ENCODE measurements at places on chromosomes 6 and 20.

- DNase-seq = no peak
Measured at GRCh38 chr20:23207826-23208540, 121.9 kb upstream of the CD93 start.

DNA sequence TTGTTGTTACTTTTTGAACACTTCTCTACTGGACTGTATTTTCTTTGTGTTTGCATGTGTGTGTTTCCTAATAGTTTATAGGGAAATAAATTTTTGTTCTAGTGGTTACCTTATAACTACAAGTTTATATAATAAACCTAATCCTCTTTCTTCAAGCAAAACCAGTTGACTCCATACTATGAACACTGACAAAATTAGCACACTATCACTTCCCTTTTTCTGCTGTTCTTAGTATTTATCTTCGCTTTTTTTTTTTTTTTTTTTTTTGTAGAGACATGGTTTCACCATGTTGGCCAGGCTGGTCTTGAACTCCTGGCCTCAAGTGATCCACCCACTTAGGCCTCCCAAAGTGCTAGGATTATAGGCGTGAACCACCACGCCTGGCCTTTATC, 25.0 kb upstream of the C6orf62 start:
- DNase-seq = no peak

DNA sequence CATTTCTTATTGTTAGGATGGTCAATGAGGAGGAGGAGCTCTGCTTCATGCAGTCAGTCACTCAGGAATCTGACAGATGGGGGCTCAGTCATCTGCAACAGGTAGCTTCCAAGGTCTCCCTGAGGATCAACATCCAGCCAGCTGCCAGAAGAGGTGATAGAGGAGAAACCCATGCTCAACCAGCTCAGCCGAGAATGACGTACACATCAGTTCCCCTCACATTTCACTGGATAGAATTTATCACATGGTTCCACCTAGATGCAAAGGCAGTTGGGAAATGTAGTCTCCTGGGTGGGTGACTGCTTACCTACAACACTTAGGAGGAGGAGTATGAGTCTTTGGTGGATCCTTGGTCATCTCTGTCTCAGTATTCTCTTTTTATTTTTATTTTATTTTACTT, 144.5 kb downstream of the CEBPB start:
- DNase-seq = no peak

GRCh38 chr6:38239719-38240451, 399.8 kb downstream of the BTBD9 start:
- no peak for DNase-seq

DNA sequence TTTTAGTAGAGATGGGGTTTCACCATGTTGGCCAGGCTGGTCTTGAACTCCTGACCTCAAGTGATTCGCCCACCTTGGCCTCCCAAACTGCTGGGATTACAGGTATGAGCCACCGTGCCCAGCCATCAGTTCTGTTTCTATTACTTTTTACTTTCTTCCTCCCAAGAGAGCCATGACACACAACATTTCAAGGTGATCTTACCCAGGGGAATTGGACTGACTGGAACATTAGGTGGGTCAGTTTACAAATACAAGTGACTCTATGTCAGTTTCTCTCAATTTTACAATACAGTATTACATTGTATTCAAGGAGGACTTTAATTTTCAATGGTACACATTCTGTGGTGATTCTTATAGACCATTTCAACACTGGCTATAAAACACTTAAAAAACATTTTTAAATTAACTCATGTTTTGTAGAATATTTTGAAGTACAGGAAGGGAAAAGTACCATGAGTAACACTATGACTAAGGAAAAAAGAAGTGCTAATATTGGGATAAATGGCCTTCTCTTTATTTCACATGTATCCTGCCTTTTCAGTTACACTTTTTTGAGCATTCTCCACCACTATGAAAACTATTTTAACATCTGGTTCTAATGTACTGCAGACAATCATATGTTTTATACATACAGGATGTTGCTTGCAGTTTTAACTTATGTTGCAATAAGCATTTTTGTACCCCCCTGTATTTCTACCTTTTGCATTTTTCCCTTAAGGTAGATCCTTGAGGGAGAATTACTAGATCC, 8.4 kb downstream of the TPBG start:
- no peak for DNase-seq

DNA sequence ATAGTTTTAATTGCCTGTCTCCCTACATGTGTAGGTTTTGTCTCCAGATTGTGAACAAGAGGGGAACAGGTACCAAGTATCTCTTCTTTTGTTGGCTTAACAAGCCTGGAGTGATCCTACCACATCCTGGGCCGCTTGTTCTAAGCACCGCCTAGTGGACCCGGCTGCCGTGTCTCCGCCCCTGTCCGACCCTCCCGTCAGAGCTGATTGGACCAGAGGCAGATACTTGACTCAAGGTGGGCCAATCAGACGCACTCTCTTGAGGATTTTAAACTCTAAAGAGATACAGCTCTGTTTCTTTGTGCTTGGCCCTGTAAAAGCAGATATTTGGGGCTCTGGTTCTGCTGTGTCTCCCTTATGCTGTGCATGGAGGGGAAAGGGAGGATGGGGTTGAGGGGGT, 68.2 kb downstream of the PRDM1 start:
- no peak for DNase-seq

DNA sequence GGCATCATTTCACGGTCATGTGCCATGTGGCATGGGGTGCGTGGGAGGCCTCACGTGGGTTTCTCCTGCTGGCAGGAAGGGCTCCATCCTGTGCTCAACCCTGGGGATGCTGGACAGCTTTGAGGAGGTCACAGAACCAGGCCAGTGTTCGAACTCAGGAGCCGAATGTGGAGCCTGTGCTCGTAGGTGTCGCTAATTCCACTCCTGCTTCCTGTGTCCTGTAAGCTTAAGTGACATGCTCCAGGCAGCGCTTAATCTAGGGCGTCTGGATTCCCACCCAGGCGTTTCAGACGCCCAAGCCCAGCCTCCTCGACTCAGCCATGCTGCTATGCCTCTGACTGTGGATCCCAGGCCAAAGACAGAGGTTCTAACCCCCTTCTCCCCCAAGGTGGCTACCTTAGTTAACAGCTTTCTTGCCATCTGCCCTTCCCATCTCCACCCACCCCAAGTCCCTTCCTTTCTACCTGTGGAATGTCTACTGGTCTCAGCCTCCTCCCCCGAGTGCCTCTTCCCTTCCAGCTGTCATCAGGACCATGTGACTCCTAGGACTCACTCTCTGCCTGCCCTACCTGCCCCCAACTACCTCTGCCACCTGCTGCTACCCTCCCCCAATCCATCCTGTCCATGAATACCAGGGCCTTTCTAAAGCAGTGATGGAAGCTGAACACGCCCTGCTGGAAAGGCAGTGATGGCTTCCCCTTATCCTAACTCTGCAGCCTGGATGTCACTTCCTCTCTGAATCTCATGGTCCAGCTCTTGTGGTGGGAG, 255.1 kb downstream of the CDH26 start:
- no peak for DNase-seq

DNA sequence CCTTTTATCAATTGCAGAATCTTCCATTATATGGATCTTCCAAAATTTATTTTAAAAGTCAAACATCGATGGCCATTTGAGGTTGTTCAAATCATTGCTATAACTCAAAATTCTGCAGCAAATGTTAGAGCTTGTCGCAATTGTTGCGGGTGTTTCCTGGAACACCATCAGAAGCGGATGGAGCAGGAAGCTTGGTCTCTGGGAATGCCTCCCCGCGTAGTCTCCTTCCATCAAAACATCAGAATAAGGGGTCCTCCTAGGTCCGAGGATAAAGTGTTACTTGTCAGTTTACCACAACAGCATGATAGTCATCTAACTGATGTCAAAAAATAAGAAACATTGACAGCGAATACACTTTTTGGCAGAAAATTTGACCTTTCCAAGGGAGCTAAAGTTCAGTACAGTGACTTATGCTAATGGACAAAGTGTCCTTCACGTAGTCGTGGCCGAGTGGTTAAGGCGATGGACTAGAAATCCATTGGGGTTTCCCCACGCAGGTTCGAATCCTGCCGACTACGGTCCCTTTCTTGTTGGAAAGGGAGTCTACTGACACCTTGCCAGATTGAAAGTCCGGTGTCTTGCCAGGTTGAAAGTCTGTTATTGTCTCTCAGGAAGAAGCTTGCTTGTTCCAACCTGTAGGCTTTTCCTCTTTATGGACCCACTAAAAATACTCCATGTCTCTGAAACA, 59.0 kb upstream of the ZNF184 start:
- DNase-seq = no peak

GRCh38 chr6:148698671-148699180, 48.1 kb upstream of the UST start:
- DNase-seq = no peak

DNA sequence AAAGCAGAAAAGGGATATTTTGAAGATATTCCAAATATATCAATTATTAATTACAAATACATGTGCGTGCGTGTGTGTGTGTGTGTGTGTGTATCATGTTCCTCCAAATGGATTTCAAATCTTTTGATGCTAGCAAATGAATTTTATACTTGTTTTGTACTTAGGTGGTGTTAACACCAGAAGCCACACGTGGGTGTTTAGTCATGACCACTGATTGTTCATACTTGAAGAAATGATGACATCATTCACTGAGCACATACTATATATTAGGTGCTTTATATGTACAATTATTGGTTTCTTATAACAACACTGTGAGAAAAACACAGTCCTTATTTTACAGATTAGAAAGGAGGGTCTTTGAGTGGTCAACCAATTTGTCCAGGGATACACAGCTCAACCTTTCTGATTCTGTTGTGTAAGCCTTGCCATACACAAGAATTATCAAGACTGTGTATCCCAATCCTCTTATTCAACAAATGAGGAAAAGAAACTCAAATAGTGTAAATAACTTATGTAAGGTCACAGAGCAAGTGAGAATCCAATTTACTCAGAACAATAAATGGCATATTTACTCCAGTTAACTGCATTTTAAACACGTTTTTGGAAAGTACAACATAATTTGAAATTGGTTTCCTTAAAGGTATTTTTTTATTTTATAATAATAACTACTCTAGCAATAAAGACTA, 88.5 kb downstream of the BCAS1 start:
- no peak for DNase-seq

DNA sequence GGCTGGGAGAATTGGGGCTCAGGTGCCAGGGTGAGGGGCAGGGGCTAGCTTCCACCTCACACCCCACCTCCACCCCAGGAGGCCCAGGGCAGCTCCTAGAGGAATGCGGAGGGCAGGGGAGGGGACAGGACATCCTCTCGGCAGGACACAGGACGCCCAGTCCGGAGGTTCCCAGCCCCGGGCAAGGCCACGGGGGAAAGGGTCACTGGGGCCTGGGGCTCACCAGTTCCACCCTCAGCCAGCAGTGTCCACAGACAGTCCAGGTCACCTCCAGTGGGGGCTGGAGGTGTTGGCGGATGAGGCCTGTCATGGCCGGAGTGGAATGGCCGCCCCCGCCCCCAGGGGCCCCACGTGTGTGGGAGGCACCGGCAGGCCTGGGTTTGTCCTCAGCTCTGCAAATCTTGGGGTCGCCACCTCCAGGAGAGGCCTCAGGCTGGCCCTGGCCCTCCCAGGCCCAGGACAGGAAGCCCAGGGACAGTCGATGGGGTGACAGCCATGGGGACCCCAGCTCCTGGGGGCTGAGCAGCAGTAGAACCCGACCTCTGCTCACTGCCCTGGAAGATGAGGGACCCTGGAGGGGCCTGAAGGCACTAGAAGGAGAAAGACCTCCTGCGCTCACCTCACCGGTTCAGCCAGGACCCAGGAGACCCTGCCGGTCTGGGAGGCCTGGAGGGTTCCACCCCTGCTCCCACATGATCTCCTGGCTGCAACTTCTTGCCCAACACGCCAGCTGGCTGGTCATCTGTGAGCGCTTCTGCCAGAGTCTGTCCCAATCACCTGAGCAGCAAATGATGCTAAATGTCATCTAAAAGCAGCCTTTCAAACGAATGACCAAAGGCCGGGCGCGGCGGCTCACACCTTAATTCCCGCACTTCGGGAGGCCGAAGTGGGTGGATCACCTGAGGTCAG, 13.0 kb upstream of the ABHD16B start:
- DNase-seq = no peak

- DNase-seq = no peak
Measured at GRCh38 chr6:14910692-14911547, 334.9 kb upstream of the JARID2 start.

- no peak for DNase-seq
Measured at GRCh38 chr6:107266563-107266962, 151.2 kb upstream of the BEND3 start.

GRCh38 chr20:23652371-23652770, 14.6 kb upstream of the CST3 start:
- no peak for DNase-seq

DNA sequence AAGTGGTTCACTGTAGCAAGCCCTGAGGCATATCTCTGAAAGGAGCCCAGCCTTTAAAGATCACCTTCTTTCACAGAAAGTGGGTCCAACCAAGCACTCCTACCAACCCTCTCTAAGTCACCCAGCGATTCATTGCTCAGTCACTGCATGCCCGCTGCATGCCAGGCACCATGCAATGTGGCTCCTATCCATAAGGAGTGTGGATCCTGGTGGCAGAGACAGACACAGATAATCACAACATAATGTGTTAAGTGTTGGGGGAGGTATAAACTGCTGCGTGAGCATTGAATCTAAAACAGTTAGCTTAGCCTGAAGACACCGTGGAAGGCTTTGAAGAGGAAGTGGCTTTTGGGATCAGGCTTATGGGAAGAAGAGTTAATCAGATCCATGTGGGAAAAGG, 659.5 kb downstream of the PTPRT start:
- DNase-seq = no peak

DNA sequence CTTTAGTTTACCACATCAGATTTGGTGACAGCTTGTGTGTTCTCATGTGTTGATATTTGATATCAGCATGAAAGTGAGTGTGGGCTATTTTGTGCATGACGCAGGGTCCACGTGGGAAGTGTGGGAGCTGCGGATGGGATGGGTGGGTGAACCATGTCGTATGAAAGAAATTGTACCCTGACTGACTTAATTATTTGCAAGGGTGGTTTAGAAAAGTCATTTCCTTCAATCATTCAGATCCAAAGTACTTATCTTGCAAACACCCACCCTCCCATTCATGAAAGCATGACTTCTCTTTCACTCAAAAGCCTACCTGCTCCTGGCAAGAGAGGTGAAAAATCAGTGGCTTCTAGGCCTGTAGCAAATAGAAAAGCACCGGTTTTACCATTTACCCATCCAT, 91.8 kb upstream of the BACH2 start:
- DNase-seq = no peak

- no peak for DNase-seq
Measured at GRCh38 chr20:17555106-17555505, 14.8 kb upstream of the DSTN start.

All from activated naive CD4-positive, alpha-beta T cell (primary cell).